RCC 7860 (cell line): ENCODE measurements at places on chromosomes 3 and 15.

- DNase-seq = no peak
Measured at GRCh38 chr3:152554980-152555379, 280.0 kb upstream of the P2RY1 start.

- peak; percentile 99 for DNase-seq
Measured at GRCh38 chr3:135896613-135897012, 68.9 kb upstream of the PPP2R3A start.

GRCh38 chr3:86180696-86181095, 810.3 kb downstream of the VGLL3 start:
- DNase-seq = no peak

DNA sequence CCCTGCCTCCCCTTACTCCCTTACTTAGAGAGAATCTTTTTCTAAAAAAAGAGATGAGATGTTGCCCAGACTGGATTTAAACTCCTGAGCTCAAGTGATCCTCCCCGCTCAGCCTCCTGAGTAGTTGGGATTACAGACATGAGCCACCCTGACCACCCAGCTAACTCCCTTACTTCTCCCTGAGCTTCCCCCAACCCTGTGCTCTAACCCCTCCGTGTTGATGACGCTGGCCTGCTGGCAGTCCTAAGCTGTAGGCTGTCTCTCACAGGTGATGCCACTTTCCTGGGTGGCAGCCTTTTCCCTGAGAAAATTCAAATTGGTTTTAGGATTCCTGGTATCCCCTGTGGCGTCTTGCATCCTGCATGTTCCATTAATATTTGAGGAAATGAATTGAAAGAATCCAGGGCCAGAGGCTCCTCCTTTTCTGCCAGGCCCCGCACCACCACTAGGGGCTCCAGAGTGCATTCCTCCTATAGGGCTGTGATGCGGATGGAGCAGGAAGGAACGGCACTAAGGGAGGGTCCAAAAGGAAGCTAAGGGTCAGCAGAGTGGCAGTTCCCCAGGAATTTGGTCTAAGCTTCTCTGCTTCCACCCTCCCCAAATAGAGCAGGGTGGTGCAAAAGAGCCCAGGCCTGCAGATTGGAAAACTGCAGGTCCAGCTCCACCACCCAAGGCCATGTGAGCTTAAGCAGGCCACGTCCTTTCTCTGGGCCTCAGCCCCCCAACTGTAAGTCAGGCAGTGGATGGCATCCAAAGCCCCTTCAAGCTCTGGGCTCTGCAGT, 101.1 kb downstream of the DAPK2 start:
- DNase-seq = peak; percentile 12

DNA sequence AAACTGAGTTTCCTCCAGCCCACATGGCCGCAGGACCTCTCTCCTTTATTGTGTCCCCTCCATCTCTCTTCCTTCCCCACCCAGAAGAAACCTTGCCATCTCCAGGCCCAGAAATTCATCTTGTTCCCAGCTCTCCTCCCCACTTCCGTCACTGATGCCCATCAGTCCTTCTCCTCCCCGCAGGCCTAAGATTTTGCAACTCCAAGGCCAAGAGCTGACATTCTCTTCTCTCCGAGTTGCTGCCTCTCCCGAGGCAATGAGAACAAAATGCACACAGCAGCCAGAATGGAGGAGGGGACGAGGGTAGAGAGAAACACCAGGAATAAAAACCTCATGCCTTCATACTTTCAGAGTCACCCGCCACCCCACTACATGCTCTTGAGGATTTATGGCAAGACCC, 526.5 kb upstream of the PROK2 start:
- no peak for DNase-seq

GRCh38 chr3:115218859-115219258, 71.8 kb upstream of the ZBTB20 start:
- no peak for DNase-seq
